Anterior cingulate cortex (tissue), 58 donors: ENCODE measurements at places on chromosomes 3 and 15.
A peak's percentile ranks its signal among the peaks of the same experiment; 100 is the strongest.

- no peak for DNase-seq
These were observed at the start of gene ALDH1A2 for GRCh38 chr15:58065445-58066041. Gene ALDH1A2, minus strand, starts transcription at chr15:58065711. Its CDS starts 61 bp downstream, at chr15:58065650.

DNA sequence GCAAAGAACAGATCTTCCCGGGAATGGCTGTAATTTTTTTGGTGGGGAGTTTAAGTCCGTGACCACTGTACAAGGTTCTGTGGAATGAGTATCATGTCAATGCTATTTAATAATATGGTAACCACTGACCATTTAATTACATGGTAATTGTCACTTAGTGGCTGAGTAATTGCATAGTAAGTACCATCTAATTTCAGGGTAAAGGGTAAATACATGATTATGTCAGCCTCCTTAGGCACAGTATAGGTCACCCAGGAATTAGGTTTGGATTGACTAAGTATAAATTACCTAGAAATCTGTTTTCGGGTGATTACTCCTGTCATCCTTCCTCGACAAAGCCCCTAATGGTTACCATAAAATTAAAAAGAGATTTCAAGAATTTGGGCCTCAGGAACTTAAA is 120.1 kb upstream of the AGBL1 start:
- no peak for DNase-seq

- DNase-seq = no peak
These were observed 229.5 kb downstream of the VPS13C start for GRCh38 chr15:61830536-61831330.

GRCh38 chr3:73296859-73297258 is 235.4 kb downstream of the EBLN2 start:
- DNase-seq = no peak

DNA sequence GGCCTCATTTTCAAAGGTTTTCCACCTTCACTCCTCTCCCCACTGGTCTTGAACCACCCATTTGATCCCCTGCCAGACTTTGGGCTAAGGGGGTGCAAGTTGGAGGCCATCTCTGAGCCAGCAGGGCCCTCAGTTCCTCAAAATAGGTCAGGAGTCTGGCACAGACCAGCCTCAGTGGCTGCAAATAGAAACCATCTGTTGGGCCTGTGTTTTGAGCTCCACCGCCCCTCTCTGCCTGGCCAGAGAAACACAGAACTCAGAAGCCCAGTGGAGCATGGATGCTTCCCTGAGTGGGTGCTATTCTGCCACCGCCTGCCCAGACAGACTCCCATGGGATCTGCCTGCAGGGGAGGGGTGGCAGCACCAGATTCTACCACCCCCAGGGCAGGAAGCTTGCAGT is 56.3 kb downstream of the CORO2B start:
- peak; percentile 77 for DNase-seq

DNA sequence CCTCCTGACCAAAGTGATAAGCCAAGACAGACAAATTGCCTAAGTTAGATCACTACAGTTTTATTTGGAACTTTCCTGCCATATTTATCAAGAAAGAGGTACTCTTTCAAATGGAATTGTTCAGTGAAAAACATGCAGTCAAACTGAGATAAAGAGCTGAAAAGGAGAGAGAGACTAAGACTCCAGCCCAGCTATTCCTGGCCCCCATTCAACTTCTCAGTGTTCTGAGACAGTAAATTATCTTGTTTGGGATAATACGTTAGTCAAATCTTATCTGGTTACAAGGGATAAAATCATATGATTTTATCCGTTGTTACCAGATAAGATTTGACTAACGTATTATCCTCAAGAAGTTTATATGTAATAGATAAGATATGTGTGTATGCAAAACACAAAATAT is 67.6 kb upstream of the CMC1 start:
- no peak for DNase-seq

- DNase-seq = no peak
These were observed 33.6 kb downstream of the DMXL2 start for GRCh38 chr15:51588966-51589365.
